Hematopoietic multipotent progenitor cell treated with erythropoietin and hydrocortisone succinate and interleukin-3 and kit ligand, for 8 days (in vitro differentiated cells): ENCODE measurements at places on chromosomes 7 and 10.

DNA sequence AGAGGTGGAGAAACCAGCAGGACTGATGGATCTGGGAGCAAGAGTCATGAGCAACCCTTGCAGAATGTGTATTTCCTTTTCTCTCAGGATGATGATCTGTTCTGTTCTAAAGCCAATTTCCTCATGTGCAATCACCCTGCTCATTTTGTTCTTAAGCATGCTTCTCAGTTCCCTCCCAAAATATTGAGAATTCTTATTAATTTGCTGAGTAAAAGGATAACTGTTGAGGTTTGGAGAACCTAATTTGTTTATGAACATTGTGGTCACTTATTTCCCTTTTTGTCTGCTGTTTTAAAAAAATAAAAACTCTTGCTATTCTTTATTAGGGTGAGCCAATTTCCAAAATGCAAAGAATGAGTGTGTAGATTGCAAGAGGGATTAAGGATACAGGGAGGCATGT is 106.8 kb downstream of the APBB1IP start:
- no peak for DNase-seq

- no peak for DNase-seq
Measured at GRCh38 chr10:85986777-85987176, 379.8 kb downstream of the GRID1 start.

- no peak for DNase-seq
Measured at GRCh38 chr7:157335236-157335635, 1.6 kb upstream of the DNAJB6 start.

GRCh38 chr10:7659560-7659959 is 7.2 kb downstream of the ITIH5 start:
- DNase-seq: no peak
